Kidney capillary endothelial cell (primary cell): ENCODE measurements at places on chromosomes 6 and 20.

GRCh38 chr20:47055699-47056369 is 161.2 kb downstream of the EYA2 start:
- no peak for DNase-seq

DNA sequence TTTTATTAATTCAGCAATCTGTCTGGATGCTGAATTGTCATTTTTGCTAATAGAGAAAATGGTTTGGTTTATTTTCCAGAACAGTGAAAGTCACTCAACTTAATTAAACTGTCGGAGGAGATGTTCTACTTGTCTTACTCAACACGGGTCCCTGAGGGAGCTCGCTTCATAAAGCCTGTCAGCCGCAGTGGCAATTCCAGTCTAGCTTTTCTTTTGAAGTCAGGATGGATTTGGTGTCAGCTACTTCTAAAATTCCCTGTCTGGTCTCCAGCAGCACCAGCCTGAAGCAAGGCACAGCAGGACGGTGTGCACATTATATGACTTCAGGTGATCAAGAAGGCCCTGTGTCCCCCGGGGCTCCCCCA is 261.5 kb downstream of the SLC24A3 start:
- no peak for DNase-seq

- no peak for DNase-seq
These were observed 300.4 kb downstream of the TAF4 start for GRCh38 chr20:61765081-61765870.

DNA sequence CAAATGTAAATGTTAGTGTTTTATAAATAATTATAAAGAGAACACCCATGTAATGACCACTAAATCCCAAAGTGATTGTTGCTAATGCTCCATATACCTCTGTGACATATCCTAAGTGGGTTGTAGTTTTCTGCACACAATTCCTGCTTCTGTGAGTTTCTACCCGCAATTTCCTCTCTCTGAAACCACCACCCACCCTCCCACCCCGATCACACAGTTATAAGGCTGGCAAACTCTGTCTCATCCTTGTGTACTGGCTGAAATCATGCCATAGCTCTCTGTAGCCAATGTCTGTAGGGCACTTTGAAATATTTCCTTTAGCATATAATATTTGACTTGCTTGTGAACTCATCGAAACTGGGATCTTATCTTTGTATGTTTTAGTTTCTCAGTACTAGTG is 236.6 kb downstream of the PLCB1 start:
- DNase-seq, result no peak

GRCh38 chr20:20492521-20493332 is 124.8 kb downstream of the INSM1 start:
- no peak for DNase-seq

- no peak for DNase-seq
These were observed 25.6 kb downstream of the MMP24 start for GRCh38 chr20:35252037-35252461.

DNA sequence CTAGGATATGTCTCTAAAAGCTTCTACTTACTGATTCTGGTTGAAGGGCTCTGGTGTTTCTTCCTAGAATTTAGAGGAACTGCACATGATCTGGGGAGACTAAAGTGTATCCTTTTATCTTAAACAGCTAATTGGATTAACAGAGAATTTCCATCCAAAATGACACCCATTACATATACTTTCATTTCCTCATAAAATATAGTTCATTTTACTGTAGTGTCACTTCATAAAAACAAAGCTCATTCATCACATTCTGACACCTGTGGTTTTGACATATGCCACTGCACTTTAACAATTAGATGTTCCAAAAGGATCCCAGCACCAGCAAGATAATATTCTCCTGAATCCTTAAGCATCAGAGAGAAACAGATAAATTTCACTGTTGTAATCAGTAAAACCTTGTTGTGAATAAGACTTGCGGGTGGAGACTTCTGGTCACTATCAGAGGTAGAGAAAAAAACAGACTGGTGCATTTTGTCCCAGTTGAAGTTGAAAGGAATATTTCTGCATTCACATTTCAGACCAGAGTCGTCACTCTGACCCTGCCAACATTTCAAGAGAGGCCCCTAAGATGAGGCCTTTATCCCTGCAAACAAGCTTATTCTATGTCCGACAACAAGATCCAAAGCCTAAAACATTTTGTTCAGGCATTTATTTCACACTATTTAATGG is 175.3 kb upstream of the BMP5 start:
- no peak for DNase-seq

DNA sequence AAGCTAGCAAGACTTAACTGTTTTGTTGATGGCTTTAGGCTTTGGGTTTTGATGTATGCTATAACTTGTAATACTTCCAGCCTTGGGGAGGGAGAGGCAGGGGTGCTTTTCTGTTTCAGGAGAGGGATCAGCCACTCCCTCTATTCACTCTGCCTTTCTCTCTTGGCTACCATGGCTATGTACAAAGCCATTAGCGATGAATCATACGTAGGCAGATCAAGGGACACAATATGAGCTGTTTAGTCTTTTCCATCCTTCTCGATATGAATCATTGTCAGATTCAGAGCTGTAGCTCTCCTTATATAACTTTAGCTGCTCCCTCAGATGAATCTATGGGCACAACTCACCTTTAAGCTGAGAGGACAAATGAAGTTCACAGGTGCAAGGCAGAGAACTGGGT is 230.6 kb downstream of the TSHZ2 start:
- DNase-seq, result no peak

DNA sequence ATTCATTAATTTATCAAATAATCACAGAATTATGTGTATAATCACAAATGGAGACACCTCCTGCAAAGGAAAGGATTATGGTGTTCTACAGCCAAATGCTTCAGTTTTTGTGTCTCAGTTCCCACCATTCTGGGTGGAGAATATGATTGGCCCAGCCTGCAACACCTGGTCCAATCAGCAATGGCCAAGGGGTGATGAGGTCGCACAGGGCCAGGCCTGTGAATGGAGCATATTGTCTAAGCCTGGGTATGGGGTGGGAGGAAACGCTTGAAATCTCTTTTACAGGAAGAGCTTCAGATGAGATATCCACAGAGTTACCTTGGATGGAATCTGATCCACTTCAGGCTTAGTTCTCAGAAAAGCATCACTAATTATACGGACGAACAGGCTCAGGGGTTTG is 271.6 kb downstream of the DHX35 start:
- no peak for DNase-seq

DNA sequence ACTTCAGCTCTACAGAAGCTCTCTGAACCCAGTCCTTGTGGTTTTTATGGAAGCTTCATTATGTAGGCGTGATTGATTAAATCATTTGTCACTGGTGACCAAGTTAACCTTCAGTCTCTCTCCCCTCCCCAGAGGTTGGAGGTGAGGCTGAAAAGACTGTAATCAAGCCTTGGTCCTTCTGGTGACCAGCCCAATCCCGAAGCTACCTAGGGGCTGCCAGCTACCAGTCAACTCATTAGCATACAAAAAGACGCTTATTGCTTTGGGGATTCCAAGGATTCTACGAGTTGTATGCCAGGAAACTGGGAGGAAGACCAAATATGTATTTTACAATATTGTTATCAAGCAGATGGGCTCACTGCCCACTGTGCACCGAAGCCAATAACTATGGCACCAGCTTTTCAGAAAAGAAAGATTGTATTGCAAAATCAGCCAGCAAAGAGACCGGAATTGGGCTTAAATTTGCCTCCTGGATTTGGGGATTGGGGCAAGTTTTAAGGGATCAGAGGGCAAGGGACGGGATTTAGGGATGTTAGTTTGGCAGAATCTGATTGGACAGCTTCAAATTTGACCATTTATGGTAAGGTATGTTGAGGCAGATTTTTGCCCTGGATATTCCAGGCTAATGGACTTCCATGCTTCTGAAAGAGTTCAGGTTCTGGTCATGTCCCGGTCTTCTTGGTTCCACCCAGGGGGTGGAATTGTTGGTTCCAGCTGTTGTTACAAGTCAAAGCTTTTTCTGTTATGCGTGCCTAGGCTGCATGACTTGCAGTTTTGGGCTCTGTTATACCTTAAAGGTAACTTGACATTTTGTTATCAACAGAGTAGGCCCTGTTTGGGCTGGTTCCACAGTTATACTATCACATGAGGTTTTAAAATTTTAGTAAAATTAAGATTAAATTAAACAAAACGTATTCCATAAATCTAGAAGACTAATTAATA is 167.4 kb downstream of the COL9A1 start:
- no peak for DNase-seq

- no peak for DNase-seq
These were observed 115.1 kb downstream of the GJA1 start for GRCh38 chr6:121550491-121551010.

- no peak for DNase-seq
These were observed 38.6 kb upstream of the MARCKS start for GRCh38 chr6:113818578-113818977.
